ENCODE measurements at places on chromosomes 2 and 18. TPM values are rescaled to one million over a fixed set of nuclear protein-coding genes. Genes with fewer than 3 reads are reported as not detected.

Gene C1QL2
- total RNA-seq = not detected

Gene LAMA3
- 2.1 TPM for total RNA-seq

Gene SNORC
- 0.50 TPM for total RNA-seq

Gene MTCL1
- 15.6 TPM for total RNA-seq

Gene PDE1A
- total RNA-seq = 85.3 TPM

Gene OSR1
- 70.5 TPM for total RNA-seq

All from cardiac ventricle fibroblast (primary cell).